ENCODE measurements at places on chromosomes 2 and 18.

DNA sequence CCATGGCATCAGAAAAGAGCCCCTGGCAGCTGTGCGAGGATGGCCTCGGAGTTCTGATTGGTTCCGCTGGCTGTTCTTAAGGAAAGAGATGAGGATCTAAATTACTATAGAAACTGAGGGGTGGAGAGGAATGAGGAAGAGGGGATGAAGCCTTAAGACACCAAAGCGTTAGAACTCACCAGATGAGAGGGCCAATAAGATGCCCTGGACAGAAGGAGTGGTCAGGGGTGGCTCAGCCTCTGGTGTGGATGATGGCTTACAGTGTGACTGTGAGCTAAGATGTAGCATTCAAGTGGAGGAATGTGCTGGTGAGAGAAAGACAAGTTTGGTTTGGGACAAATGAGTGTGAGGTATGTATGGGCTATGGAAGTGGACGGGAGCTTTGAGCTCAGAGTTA is 97.8 kb downstream of the ZFP36L2 start:
- no peak for DNase-seq

DNA sequence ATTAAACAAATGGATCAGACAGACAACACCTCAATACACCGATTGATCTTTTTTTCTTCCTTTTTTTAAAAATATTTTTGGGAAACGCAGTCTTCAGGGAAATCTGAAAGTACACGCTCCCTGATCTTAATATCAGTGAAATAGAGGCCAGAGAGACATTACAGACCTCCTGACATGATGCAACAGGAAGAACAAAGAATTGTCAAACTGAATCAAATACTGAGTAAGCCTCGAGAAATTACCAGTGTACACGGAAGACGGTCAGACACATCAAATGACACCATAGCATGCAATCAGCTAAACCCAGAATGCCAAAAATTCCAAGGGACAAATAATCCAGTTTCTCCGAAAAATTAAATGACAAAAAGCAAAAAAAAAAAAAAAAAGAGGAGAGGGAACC is 80.2 kb upstream of the NFU1 start:
- DNase-seq: no peak

GRCh38 chr2:236705295-236706105 is 135.9 kb downstream of the ACKR3 start:
- no peak for DNase-seq

GRCh38 chr18:12036201-12036751 is 55.0 kb downstream of the IMPA2 start:
- DNase-seq: no peak

GRCh38 chr18:79275461-79275860 is 120.3 kb upstream of the NFATC1 start:
- DNase-seq: no peak

DNA sequence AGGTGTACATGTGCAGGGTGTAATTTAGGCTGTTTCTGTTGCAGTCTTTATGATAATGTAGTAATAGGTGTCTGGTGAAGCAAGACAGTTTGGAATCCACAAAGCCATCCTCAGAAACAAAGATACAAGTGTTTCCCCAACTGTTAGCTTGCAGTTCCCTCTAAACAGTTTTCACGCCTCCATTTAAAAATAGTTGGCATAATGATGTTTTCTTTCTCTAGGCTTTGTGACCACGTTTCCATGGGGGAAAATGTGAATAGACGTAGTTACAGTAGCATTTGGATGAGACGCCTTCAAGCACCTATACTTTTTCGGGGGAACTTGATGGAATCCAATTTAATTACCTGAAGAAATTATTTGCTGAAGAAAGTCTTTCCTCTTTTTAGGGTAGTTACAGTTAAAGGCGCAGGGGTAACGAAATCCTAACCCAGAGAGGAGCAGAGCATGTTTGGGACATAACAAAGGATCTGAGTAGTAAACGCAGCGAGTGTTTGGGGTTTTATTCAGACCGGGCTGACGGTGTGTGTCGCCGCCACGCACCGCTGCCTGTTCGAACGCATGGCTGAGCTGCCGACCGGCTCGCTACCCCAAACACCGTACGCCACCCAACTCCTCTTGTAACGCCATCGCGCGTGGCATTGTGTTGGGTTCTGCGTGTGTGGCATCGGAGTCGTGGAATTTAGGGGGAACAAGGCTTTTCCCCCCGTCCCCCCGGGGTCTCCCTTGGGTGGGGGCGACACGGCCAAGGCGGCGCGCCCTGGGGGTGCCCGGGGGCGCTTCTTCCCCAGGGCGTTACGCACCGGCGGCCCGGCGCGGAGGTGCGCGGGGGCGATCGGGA is 681 bp upstream of the NRP2 start:
- no peak for DNase-seq

- DNase-seq: no peak
Measured at GRCh38 chr2:216201692-216202306, 92.7 kb downstream of the XRCC5 start.

DNA sequence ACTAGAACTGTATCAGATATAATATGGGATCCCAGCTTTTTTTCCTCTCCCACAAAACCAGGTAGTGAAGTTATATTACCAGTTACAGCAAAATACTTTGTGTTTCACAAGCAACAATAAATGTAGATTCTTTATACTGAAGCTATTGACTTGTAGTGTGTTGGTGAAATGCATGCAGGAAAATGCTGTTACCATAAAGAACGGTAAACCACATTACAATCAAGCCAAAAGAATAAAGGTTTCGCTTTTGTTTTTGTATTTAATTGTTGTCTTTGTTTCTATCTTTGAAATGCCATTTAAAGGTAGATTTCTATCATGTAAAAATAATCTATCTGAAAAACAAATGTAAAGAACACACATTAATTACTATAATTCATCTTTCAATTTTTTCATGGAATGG is 77.7 kb upstream of the CSRNP3 start:
- no peak for DNase-seq

- no peak for DNase-seq
Measured at GRCh38 chr2:129070663-129071062, 752.0 kb upstream of the HS6ST1 start.

- no peak for DNase-seq
Measured at GRCh38 chr2:19120941-19121750, 237.3 kb downstream of the OSR1 start.

GRCh38 chr2:86617153-86617552 is 6.5 kb downstream of the RNF103 start:
- no peak for DNase-seq
